ENCODE measurements at places on chromosomes 13 and 19. TPM values are rescaled to one million over a fixed set of nuclear protein-coding genes. Genes with fewer than 3 reads are reported as not detected.

DNA sequence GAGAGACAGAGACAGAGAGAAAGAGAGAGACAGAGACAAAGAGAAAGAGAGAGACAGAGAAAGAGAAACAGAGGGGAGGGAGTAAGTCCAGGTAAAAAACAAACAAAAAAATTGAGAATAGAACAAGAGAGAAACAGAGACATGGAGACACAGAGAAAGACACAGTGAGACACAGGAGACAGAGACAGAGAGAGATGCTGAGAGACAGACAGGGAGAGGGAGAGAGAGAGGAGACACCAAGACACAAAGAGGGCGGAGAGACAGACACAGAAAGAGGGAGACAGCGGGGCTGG is 5.8 kb upstream of the PROZ start:
- DNase-seq = no peak

DNA sequence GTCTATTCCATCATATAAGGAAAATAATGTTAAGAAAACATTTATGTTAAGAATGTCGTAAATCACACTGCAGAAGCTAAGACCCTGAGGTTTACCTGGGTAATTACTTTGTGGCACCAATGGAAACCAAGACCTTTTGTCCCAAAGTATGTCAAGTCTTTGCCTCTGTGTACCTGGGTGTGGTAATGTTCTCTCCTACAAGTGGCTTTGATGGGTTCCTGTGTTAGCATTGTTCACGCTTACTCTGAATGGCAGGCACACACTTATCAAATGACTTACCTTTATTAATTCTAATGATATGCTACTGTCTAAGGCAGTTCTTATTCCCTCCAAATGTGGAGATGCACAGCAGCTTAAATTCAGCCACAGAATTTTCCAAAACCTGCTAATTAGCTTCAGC is 206.1 kb downstream of the KCTD12 start:
- no peak for DNase-seq

- DNase-seq = peak; percentile 24
Measured at GRCh38 chr13:80979035-80979641, 638.2 kb upstream of the SPRY2 start.

DNA sequence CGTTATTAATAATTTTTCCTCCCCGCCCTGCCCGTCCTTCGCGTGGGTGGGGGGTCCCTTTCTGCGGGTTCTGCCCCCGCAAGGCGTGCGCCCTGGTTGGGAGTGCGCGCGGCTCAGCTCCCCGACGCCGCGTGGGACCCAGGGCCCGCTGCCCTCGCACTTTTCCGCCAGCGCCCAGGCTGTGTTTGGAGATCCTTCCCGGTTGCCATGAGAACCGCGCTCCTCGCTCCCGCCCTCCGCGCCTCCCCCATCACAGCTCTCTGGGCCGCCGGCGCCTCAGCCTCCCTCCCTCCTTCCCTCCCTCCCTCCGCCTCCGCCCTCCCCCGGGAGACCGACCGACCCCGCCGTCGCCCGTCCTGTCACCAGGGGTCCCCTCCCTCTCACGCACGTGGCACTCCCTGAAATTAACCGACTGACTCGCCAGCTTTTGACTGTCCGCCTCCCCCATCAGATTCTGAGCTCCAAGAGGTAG is 2.4 kb upstream of the SSBP4 start:
- peak; percentile 80 for DNase-seq

PSPN gene
- polyA plus RNA-seq = 1.1 TPM

DMKN gene
- polyA plus RNA-seq = 0.59 TPM

ZNF223 gene
- 4.7 TPM for polyA plus RNA-seq

Measured in forelimb muscle (tissue), 1 donor.